ENCODE measurements at places on chromosomes 12 and 14.

DNA sequence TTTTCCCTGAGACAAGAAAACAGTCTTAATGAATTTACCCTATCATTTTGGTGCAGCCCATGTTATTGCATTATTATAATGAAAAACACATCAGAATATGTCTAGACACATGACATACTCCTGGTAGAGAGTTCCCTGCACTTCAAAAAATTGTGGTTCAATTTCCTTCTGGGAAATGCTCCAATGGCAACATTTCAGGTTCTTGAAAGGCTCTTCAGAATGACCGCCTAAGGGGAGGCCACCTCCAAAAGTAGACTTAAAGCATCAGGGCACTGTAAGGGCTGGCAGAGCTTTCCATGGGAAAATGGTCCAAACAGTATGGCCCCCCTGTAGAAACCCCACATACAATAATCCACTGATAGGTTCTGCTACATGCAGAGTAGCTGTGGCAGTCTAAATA lies 110.7 kb downstream of the SLC25A21 start:
- DNase-seq: no peak

- DNase-seq: no peak
These were observed 10.6 kb upstream of the CDKL1 start for GRCh38 chr14:50407111-50407812.

GRCh38 chr12:47110011-47110541 lies 30.3 kb upstream of the AMIGO2 start:
- no peak for DNase-seq

DNA sequence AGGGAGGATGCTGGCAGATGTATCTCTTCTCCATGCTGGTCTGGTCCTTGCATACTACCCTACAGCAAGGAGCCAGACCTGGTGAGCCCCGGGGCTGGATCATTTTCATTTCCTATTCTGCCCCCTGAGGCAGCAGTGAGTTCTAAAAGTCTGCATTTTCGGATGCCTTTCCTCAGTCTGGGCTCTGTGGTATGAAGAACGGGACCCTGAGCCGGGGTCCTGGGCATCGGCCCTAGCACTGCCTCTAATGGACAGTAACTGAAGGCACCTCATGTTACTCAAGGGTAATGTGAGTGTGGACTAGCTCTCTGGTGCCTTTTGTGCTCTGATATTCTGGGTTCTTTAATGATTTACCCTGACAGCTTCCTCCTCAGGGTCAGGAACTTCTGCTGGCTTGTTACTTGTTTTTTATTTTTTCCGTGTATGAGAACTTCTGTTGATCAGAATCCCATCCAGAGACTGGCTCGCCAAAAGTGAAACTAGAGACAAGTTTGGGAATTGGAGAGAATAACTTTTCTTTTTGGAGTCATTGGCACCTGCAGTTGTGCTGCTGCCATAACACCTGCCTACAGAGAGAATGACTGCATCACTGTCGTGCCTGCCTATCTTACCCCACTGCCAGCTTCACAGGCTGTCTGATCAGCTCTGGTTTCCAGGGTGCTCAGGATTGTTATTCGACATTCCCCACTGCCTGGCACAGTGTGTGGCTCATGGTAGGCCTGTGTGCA lies 62.3 kb downstream of the SUSD6 start:
- no peak for DNase-seq

DNA sequence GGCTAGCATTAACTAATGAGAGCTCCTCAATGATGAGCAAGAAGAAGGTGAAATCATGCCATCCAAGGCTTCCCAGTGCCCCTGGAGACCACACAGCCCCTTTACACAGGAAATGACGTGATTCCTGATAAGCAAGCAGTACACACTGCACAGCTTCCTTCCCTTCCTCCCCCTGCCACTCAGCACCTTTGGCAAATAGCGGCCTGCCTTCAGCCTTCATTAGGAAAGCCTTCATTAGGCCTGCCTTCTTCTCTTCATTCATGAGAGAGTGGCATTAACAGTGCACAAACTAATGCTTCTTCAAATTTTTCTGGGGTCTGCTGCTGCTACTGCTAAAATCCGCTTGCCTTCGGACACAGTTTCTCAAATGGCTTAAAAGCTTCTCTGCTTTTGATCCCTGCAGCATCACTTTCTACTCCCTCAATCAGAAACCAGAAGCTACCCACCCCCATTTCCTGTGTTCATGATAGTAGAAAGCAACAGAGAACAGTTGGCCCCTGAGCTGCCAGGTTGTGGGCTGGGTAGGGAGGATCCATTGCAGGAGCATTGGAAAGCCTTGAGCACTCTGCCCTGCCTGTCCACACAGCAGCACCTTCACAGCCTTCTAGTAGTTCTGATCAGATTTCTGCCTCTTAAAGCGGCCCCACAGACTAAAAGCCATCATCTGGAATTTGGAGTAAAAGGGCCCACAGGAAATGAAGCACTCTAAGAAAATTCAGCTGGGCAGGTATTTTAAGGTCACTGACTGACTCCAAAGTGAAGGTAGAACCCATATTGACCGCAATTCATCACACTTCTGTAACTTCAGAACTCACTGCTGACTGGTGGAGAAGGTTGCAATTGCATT lies 103.8 kb upstream of the ETV6 start:
- no peak for DNase-seq

All from right renal cortex interstitium (tissue), 3 donors.